ENCODE measurements at places on chromosomes 3 and 15. TPM values are rescaled to one million over a fixed set of nuclear protein-coding genes. Genes with fewer than 3 reads are reported as not detected.

Gene SGO1
- total RNA-seq: 4.0 TPM

Gene CLDN18
- not detected for total RNA-seq

Gene STXBP5L
- not detected for total RNA-seq

Gene VGLL3
- 0.76 TPM for total RNA-seq

Gene CHST2
- total RNA-seq: 4.8 TPM

Gene ANKRD63
- not detected for total RNA-seq

Gene TXNRD3
- total RNA-seq: 6.6 TPM

Gene TJP1
- total RNA-seq: 149 TPM

Gene SLC38A3
- total RNA-seq: 0.13 TPM

Gene DPPA2
- not detected for total RNA-seq

Gene P4HTM
- total RNA-seq: 18.0 TPM

Gene TMEM212
- total RNA-seq: not detected

Gene OCA2
- not detected for total RNA-seq

Gene PDCD6IP
- total RNA-seq: 148 TPM

Gene NAA50
- total RNA-seq: 189 TPM

Gene CHDH
- 1.2 TPM for total RNA-seq

Gene MINAR1
- 0.31 TPM for total RNA-seq

Gene GPR156
- total RNA-seq: 0.06 TPM

Gene TM4SF1
- 1,541 TPM for total RNA-seq

Gene CPN2
- not detected for total RNA-seq

Gene SNAP23
- total RNA-seq: 193 TPM

Gene TIMMDC1
- total RNA-seq: 31.4 TPM

Gene SCAMP5
- total RNA-seq: 5.9 TPM

Gene IDH3A
- 13.8 TPM for total RNA-seq

Gene ITGB5
- total RNA-seq: 147 TPM

Gene TEX55
- not detected for total RNA-seq

Gene HRG
- total RNA-seq: not detected

Gene CCDC39
- total RNA-seq: 0.06 TPM

Gene CERS3
- not detected for total RNA-seq

Gene UBAP1L
- 0.65 TPM for total RNA-seq

Gene KLHL40
- not detected for total RNA-seq

Gene KLHDC8B
- 55.2 TPM for total RNA-seq

Gene KLF15
- total RNA-seq: 0.49 TPM

Gene LACTB
- 48.6 TPM for total RNA-seq

Gene AHSG
- total RNA-seq: not detected

Gene BFSP2
- total RNA-seq: not detected

Gene ALPK3
- 104 TPM for total RNA-seq

Gene CCDC54
- total RNA-seq: not detected
